SJCRH30 (cell line): ENCODE measurements at places on chromosomes 6 and 20.

GRCh38 chr6:34819571-34820480, 27.9 kb downstream of the BLTP3A start:
- no peak for DNase-seq

DNA sequence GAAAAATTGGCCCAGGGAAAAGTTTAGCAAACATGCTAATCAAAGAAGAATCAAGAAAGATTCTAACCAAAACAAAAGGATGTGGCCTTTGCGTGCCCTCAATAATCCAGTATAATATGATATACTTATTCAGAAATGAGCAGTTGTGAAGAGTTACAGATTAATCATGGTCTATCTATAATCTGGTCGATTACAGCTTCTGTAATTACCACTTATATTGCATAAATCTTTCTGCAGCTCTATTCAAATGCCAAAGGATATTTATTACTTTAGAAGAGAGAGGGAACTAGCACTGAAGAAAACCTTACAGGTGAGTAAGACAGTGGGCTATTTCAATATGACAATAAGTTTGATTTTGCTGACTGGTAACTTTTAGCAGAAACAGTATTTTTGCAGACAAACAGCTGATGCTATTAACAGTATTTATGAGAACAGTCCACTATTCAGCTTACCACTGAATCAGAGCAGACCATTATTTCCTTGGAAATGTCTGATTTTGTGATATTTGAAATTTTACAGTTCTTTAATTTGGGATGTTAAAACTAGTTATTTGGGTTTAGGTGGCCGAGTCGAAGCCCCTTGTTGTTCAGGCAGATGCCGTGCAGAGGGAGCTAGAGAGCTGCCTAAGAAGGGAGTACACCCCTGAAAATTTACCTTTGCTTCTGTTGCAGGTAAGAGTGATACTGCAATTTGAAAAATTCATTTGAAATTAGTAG, 92.2 kb downstream of the CEP57L1 start:
- DNase-seq: peak; percentile 7

DNA sequence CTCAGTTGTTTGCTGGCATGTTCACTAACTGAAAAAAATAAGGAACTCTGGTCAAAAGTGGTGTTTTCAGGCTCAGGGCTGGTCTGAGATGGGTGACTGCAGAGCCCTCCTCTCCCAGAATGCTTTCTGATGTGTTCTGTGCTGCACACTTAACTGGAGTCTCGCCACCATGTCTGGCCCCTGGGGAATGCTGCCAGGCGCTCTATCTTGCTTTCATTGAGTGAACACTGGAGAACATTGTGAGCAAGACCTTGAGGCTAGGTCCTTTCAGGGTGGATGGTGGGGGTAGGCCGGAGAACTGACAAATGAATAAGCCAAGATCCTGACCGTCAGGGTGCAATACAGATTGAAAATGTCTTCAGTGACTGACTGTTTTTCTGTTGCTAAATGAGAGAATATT, 19.5 kb downstream of the PANK2 start:
- DNase-seq: no peak

- no peak for DNase-seq
Observed at GRCh38 chr6:57089265-57089664, 723 bp upstream of the ZNF451 start.

DNA sequence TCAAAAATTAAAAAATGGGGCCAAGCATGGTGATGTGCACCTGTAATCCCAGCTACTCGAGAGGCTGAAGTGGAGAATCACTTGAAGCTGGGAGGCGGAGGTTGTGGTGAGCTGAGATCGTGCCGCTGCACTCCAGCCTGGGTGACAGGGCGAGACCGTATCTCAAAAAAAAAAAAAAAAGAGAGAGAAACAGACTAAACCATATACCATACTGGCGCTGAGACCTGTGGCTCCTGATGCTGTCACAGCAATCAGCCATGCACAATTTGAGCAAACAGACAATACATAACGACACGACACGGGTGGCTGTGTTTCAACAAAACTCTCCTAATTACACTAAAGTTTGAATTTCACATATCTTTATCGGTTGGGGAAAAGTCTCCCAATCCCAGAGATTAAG, 14.9 kb upstream of the CBFA2T2 start:
- no peak for DNase-seq

GRCh38 chr6:77292564-77293546, 170.4 kb downstream of the HTR1B start:
- DNase-seq: peak; percentile 2

DNA sequence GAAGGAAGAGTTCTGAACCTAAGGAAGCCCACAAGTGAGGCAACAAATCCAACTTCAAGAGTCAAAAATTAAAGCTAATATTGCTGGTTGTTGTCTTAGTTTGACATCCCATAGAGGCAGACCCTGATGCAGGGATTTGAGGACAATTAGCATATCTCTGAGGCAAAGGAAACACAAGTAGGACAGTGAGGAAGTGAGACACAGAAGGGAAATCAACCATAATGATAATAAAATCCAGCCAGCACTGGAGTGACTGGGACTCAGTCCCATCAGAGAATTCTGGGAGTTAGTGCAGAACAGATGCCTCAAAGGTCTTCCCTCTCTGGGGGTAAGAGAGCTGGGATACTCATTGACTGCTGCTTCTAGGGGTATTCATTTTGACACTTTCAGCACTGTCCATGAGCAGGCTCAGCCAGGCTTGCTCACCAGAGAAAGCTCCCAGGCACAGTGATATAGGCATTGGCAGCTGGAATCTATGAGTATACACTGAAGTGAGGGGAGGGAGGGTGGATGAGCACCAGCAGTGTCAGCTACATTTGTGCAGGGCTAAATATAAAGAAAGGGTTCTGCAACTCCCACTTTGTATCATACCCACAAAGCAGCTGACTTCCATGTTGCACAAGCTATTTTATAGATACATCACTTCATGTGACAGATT, 43.4 kb upstream of the SPTLC3 start:
- DNase-seq: no peak
